Subcutaneous adipose tissue (tissue), 4 donors: ENCODE measurements at places on chromosomes 12 and 14. TPM values are rescaled to one million over a fixed set of nuclear protein-coding genes. Genes with fewer than 3 reads are reported as not detected.

The AQP2 gene
- total RNA-seq = not detected

The TAS2R7 gene
- not detected for total RNA-seq

The ENDOU gene
- 0.33 TPM for total RNA-seq

The AKAP3 gene
- 4.5 TPM for total RNA-seq

The FAM90A1 gene
- not detected for total RNA-seq

The NGB gene
- total RNA-seq = not detected

The NAV3 gene
- 36.6 TPM for total RNA-seq

The STAC3 gene
- total RNA-seq = 2.2 TPM

The PCED1B gene
- total RNA-seq = 4.6 TPM

The AKAP6 gene
- 1.5 TPM for total RNA-seq

The IL31 gene
- total RNA-seq = not detected

The LGR5 gene
- 0.33 TPM for total RNA-seq

The JAG2 gene
- 5.1 TPM for total RNA-seq

The KIF5A gene
- not detected for total RNA-seq

The KCNJ8 gene
- 29.6 TPM for total RNA-seq

The VTI1B gene
- total RNA-seq = 97.6 TPM

The LALBA gene
- not detected for total RNA-seq

The PTGER2 gene
- total RNA-seq = 2.0 TPM

The TAS2R9 gene
- not detected for total RNA-seq

The ZNF385A gene
- total RNA-seq = 29.4 TPM

The ZNF891 gene
- 2.7 TPM for total RNA-seq

The TMEM253 gene
- not detected for total RNA-seq

The GPR84 gene
- total RNA-seq = 1.1 TPM

The WNT1 gene
- not detected for total RNA-seq

The ATP2A2 gene
- total RNA-seq = 88.9 TPM

The MDGA2 gene
- not detected for total RNA-seq
